Vagina (tissue), 2 donors: ENCODE measurements at places on chromosomes 4 and X.
A peak's percentile ranks its signal among the peaks of the same experiment; 100 is the strongest.

DNA sequence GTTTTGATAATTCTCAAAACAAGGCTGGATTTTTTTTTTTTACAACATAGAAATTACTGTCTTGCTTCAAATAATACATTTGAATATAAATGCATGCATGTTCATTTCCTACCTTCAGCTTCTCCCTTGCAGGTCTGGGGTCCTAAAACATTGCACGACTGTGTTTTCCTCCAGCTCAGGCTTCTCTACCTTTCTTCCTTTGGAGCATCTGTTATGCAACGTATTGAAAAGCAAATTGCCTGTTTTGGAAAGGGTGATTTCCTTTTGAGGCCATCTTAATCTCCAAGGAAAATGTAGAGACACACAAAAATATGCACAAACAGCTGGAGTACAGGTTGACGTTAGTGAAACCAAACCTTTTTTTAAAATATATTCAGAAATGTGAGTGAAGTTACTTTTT lies 115.6 kb upstream of the TLL1 start:
- no peak for DNase-seq

DNA sequence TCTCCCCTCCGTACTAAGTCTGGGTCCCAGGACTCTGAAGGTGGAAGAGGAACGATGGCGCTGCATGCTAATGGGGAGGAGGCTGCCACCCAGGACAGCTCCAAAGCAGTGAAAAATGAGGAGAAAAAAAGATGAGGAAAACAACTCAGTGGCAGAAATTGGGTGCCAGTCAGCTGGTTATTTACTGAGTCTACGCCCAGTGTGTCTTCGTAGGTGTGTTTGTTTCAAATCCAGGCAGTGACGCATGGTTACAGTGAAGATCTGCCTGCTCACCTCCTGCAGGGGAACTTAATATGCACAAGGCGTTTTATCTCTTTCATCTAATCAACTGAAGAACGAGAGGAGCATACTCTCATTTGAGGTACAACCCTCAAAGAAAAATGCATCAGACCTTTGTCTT lies 70.9 kb upstream of the FBXW7 start:
- DNase-seq, result peak; percentile 58

DNA sequence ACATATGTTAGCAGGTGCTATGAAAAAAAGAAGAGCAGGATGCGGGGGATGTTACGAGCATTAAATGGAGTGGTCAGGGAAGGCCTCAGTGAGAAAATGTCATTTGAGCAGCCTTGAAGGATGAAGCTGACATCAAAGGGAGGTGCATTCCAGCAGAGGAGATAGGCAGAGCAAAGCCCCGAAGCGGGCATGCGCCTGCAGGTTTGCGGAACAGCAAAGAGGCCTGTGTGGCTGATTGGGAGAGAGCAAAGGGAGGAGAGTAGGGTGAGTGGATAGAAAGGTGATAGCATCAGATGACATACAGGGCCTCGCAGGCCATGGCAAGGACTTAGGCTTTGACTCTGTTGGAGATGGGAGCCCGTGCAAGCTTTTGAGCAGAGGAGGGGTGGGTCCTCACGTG lies 95.4 kb upstream of the GPR50 start:
- DNase-seq, result no peak

DNA sequence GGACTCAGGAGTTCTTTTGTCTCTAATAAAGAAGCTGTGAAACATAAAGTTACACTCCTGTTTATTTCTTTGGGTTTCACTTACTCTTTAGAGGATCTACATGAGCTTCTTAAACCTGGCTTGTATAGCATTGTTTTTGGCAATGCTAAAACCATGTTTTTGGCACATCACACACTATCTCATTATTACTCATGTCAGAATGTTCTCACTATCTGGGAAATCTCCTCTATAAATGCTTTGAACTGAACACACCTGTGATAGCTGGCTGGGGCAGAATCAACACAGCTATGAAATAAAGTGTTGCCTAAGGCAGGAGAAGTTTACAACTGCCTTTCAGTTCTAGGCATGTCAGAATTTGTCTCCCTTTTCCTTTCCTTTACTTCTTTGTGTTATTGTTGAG lies 52.6 kb downstream of the SULT1B1 start:
- DNase-seq, result no peak

GRCh38 chr4:175806727-175807126 lies 5.3 kb downstream of the GPM6A start:
- DNase-seq, result no peak

- DNase-seq, result no peak
These were observed 2.1 kb downstream of the UCHL1 start for GRCh38 chr4:41258783-41259182.

- no peak for DNase-seq
These were observed 34.0 kb downstream of the ZNF827 start for GRCh38 chr4:145904413-145905177.

DNA sequence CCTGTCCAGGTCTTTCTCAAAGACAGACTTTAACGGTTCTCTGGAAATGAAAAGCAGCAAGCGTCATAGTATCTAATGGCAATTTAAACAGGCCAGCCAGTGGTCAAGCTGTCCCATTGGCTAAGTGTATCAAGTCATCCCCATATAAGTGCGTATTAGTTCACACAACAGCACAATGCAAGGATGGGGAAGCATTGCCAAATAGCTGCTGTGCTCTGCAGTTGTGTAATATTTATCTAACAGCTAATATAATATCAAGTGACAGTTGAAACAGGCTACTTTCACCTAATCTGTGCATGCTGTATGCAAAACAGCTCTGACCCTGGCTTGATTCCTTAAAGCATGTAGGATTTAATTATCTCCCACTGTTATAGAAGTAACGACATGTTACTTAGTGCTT lies 134.8 kb upstream of the PPARGC1A start:
- no peak for DNase-seq

GRCh38 chrX:28639451-28639850 lies 52.2 kb downstream of the IL1RAPL1 start:
- DNase-seq, result no peak

- no peak for DNase-seq
These were observed 191.5 kb downstream of the SLIT2 start for GRCh38 chr4:20443015-20443805.

GRCh38 chr4:139665690-139666529 lies at the start of gene MGST2:
MGST2 (plus strand) TSS chr4:139665819; CDS start chr4:139666020, 201 bp downstream.
- DNase-seq, result no peak

DNA sequence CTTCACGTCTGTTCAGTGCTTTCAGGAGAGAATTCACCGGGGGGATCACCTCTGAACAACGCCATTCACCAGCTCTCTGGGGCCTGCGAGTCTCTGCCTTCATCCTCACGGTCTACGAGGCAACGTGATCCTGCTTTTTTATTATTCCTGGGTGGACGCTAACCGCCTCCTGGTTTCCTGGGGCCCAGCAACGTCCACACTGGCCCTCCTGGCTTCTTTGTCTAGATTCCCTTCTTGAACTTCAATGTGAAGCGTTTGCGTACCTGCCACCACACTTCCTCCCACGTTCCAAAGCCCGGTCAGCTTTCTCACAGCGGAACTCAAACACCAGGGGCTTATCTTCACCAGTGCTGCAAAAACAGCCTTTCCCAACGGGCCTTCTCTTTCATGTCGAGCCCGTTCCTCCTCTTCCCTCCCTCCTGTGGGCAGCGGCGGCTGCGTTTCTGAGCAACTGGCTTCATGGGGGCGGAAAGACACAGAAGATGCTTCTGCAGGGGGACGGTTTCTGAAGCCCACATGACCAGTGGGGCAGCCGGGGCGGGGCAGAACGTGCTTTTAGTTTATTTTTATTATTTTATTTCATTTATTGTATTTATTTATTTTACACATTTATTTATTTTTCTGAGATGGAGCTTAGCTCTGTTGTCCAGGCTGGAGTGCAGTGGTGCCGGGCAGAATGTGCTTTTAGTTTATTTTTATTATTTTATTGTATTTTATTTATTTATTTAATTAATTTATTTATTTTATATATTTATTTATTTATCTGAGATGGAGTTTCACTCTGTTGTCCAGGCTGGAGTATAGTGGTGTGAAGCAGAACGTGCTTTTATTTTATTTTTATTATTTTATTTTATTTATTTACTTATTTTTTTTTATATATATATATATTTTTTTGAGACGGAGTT lies 64.6 kb downstream of the CRLF2 start:
- no peak for DNase-seq

GRCh38 chr4:104879367-104879766 lies 267.3 kb upstream of the TET2 start:
- no peak for DNase-seq

DNA sequence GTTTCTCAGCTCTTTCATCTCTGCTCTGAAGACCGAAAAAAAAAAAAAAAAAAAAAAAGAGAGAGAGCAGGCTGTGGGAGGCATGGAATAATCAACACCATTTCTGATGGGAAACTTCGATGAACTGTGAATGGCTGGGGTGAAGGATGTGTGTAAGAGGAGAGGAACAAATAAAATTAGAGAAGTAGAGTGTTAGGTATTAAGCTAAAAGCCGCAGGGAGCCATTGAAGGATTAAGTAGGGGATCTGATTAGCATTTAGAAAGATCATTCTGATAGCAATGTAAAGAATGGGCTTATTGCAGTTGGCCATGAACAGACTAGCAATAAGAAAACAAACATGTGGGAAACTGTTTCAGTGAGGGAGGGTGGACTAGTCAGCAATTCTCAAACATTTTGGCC lies 33.6 kb upstream of the JADE1 start:
- no peak for DNase-seq

GRCh38 chrX:153935326-153935851 lies 552 bp upstream of the NAA10 start:
- DNase-seq, result no peak

DNA sequence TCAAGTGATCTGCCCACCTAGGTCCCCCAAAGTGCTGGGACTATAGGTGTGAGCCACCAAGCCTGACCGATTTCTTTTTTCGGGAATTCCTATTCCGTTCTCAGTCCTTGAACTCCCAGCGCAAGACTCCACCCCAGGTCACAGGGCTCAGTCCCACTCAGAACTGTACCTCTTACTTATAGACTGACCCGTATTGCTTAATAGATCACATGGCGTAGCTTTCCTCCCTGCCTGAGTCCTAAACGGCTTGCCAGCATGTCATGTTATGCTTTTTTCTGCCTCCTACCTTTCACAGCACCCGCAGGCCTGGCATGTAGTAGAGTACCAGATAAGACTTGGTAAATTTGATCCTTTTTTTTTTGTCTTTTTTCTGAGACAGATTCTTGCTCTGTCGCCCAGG lies 22.4 kb downstream of the SAT1 start:
- DNase-seq, result no peak

DNA sequence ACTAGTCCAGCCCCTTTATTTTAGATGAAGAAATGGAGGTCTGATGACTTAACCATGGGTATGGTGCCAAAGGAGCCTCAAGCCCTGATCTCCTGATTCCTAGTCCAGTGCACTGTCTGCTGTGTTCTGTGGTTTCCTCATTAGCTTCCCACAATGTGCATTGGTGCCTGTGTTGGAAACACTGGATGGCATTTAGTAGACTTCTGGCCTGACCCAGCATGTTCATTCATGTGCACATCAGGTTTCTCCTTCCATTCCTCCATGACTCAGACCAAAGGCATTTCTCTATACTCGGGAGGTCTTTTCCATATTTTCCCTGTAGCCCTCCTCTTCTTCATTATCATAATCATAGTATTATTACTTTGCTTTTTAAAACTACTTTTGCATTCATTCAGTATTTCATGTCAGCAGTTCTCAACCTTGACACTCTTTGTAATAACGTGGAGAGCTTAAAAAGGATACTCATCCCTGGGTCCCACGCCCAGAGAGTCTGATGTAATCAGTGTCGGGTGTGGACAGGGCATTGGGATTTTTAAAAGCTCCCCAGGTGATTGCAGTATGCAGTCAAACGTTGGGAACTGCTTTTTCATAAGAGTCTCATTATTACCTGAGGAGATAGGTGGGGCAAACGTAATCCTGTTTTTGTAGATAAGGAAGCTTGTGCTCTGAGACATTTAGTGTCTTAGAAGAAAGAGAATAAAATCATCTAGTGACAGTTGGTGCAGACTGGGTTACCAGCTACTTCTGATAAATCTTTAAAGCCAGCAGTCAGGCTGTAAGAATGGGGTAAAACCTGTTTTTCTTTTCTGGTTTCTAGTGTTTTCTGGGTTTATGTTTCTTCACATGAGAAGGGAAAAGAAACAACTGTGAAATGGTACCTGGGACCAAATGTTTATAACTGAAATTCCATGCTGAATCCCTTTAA lies 40.9 kb upstream of the XK start:
- DNase-seq, result no peak

DNA sequence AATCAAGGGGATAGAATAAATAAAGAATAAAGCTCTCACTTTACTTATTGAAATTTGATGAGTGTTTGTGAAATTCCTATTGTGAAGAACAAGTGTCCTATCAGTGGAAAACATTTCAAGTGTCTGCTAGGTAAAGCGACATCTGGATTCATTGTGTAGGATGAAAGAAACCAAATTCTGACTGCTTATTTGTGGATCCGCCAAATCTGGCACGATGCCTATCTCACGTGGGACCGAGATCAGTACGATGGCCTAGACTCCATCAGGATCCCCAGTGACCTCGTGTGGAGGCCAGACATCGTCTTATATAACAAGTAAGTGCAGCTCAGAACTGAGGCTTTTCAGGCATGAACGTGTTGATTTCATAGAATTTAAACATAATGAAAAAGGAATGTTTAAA lies 1.9 kb downstream of the CHRNA9 start:
- DNase-seq, result no peak

GRCh38 chr4:109648997-109649575 lies 54.2 kb downstream of the CASP6 start:
- DNase-seq, result no peak

DNA sequence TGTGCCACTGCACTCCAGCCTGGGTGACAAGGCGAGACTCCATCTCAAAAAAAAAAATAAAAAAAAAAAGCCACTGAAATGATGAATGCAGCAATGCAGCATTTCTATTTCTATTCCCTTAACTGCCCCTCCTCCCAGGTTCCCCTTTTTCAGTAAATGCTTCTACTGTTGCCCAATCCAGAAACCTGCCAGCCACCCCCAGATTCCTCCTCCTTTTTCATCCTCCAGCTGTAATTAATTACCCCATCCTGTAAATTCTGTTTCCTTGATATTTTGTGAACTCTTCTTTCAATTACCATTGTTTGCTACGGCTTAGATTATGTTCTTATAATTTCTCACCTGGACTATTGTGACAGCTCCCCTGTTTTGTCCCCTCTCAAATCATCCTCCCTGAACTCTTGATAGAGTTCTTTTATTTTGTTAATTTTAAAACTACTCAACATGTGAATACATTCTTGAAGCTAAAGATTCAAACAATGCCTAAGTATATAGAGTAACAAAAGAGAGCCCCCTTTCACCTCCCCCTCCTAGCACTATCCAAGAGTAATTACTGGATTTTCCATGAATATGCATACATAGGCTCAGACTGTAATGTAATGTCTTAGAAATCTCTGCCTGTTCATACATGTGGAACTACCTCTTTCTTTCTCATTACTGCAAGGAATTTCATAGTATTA lies 140.6 kb upstream of the GPC4 start:
- DNase-seq, result no peak
